ENCODE measurements at places on chromosomes 2 and 18.

DNA sequence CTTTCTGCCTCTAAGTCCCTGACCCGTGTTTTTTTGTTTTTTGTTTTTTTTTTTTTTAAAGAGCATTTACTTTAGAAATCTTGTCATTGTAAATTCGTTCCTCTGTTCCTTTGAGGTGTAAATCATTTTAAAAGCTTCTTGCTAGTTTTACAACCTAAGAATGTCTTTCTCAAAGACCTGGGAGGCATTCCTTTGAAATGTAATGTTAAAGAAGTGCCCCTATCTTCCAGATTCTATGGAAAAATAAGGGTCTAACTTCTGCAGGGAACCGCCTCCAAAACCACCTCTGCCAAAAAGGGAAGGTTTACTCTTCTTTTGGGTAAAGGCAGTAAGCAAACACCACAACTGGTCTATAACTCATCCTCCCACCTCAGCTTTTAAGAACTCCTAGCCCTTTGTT lies 259.6 kb upstream of the ZNF804A start:
- DNase-seq: no peak

- no peak for DNase-seq
Observed at GRCh38 chr18:32308493-32309120, 118.8 kb downstream of the MEP1B start.

DNA sequence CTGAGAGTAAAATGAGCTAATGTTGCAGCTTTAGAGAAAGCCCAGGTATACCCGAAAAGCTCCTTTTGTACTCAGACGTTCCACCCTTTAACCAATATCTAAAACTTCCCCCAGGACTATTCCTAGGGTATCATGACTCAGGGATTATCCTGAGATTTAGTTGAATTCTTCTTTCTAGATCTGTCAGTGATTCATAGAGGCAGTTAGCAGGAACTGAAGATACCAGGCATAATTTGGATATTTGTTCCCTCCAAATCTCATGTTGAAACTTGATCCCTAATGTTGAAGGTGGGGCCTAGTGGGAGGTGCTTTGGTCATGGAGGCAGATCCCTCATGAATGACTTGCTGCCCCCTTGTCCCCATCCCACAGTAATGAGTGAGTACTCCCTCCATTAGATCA lies 161.2 kb upstream of the LRP1B start:
- DNase-seq: no peak

DNA sequence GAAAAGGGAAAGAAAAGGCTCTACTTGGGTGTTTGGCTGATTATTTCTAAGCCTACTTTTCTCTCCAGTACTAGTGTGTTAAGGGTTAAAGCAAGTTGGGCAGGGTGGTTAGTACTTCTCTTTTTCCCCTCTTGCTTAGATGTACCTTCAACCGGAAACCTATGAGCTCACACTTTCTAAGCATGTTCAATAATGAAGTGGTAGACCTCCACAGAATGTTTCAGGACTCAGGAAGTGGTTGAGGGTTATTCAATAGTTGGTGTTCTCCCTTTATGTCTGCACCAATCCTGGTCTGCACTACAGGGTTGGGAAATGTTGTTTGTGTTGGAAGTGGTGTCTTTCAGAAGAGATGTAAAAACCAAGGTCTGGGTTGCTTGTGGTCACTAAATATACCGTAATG lies 137.1 kb downstream of the ZEB2 start:
- no peak for DNase-seq

GRCh38 chr2:68653034-68653433 lies 9.7 kb downstream of the PROKR1 start:
- DNase-seq: no peak

DNA sequence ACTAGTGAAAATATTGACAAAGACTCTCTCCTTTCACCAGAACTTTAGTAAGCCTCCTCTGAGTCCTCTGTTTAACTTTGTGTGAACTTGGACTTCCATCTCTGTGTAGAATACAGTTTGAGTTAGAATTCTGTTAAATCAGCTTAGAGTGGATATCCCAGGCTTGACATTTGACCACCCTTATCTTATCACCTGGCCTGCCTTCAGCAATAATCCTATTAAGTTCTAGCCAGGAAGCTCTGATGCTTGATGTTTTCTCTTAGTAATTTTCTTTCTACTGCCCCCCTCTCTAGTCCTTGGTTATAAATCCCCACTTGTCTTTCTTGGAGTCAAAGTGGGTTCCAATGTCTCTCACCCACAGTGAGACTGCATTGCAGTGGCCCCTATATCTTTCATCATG lies 702.7 kb upstream of the GCFC2 start:
- DNase-seq: no peak

GRCh38 chr2:201260302-201260800 lies at the start of gene CASP8:
Gene CASP8, plus strand, starts transcription at chr2:201260536. Its CDS starts 5,951 bp downstream, at chr2:201266487.
- DNase-seq: no peak

GRCh38 chr2:873651-874580 lies 76.7 kb upstream of the SNTG2 start:
- DNase-seq: no peak
